ENCODE measurements at places on chromosomes 2 and 18. TPM values are rescaled to one million over a fixed set of nuclear protein-coding genes. Genes with fewer than 3 reads are reported as not detected.

DNA sequence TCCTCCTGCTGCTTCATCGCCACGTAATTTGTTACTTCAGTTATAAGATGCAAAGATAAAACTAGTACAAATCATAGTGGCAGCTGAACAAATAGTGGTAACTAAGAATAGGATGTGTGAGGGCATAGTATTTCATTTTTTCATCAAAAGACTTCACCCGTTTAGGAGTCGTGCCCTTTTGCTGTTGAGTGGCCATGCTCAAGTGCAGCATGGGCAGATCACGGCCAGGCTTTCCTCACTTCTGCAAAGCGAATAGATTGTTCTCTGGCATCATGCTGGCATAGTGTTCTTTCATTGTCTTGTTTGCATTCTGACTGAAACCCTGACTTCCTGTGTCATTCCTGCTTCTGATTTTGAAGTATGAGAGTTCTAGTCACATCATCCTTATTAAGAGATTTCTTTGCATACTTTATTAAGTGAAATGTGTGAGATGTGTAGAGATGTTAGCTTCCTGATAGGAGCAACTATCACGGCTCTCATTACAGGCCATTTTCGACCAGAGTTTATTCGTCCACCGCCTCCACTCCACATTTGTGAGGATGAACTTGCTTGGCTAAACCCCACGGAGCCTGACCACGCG, 11.8 kb downstream of the CNOT11 start:
- DNase-seq, result no peak
- no peak overlapping the region for H3K4me3 ChIP-seq
- peaks cover 60% of the 10 kb centered on the region for H3K36me3 ChIP-seq
- no peak overlapping the region for H3K27ac ChIP-seq
- H3K27me3 ChIP-seq, result no peaks in the 10 kb centered on the region

Gene RETSAT
- 37.7 TPM for polyA plus RNA-seq

Gene CSRNP3
- 2.4 TPM for polyA plus RNA-seq

Gene NHEJ1
- polyA plus RNA-seq, result 16.3 TPM

- H3K4me1 ChIP-seq, result no peaks in the 10 kb centered on the region
- no peak overlapping the region for H3K4me3 ChIP-seq
- H3K27ac ChIP-seq, result no peak overlapping the region
- H3K27me3 ChIP-seq, result no peaks in the 10 kb centered on the region
Observed at GRCh38 chr2:168649105-168649504, 153.3 kb upstream of the NOSTRIN start.

Gene PTPRN
- polyA plus RNA-seq, result 9.5 TPM

Gene GRB14
- polyA plus RNA-seq, result 6.4 TPM

Gene FBXO15
- polyA plus RNA-seq, result 0.70 TPM

Data from SK-N-SH (cell line).